COLO829 (cell line): ENCODE measurements at places on chromosomes 5 and 9.

DNA sequence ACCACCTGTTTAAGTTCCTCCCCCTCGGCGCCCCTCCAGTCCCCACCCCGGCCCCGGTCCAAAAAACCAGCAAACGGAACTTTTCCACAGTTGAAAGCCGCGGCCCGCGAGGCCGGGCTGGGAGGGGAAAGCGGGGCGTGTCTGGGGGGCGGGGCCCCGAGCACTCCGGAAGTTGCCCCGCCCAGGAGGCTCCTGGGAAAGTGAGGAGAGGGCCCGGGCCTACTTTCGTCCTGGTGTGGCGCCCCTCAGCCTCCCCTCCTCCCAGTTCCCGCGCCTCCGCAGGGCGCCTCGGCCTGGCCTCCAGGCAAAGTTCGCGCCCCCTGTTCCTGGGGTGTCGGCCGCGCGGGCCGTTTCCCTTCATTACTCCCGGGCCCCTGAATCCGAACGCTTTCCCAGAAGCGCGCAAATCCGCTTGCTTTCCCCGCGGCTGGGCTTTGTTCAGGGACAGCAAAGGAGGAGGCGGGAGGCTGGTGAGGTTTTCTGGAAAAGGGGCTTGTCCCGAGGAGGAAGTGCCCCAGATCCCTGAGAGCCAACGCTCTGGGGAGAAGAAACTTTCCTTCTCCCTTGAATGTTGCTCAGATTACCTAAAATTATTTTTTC, 4.5 kb upstream of the DMRT3 start:
- no peak for DNase-seq

GRCh38 chr5:176790941-176791340, 19.4 kb upstream of the UNC5A start:
- no peak for DNase-seq

DNA sequence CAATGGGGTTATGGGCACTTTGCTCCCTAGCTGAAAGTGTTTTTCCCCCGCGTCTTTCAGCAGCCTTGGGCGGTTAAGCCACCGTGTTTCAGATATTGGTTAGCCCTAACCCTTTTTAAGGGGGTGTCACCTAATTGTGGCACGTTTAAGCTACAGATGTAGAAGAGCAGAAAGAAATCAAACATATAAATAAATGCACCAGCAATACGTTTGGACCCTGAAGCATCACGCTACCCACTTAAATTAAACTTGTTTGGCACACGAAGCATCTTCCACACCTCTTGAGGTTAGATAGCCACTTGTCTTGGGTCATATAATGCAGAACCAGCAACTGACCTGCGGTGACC, 768 bp downstream of the YTHDC2 start:
- no peak for DNase-seq

- no peak for DNase-seq
These were observed 124.8 kb downstream of the RGS3 start for GRCh38 chr9:113588242-113588810.

DNA sequence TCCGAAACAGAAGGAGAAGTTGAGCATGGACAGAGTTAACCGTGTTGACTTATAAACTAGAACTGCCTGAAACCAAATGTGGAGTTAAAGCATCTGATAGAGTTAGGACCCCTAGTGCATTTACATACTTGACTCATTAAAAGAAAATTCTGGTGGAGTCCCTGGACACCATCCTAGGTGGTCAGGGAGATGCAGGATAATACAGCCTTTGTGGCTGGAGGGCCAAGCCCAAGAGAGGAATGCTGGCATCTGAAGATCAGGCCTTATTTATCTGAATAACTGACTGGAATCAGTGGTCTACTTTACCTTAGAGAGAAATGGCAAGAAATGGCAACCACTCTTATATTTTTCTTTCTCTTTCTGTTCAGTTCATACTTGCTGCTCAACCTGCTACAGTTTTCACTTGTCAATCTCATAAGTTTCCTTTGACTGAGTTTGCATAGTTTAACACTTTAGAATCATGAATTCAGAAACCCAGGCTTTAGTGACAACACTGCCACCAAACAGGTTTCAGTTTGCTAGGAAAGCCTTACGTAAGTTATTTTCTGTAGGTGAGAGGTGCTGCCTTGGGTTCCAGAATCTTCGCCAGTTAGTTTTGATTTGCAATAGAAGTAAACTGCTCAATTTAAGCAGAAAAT, 10.2 kb downstream of the CMYA5 start:
- DNase-seq: no peak

- DNase-seq: no peak
These were observed 55.7 kb upstream of the EQTN start for GRCh38 chr9:27352457-27353165.
